Stimulated activated naive CD8-positive, alpha-beta T cell treated with anti-CD3 and anti-CD28 coated beads, Interleukin-15, Interleukin-2, amounts not matched to agents 100 U/mL and 50 U/mL, for 24 hours (primary cell): ENCODE measurements at places on chromosomes 1 and 21.
A peak's percentile ranks its signal among the peaks of the same experiment; 100 is the strongest.

GRCh38 chr1:10054465-10054864 is 21.7 kb downstream of the UBE4B start:
- no peak for DNase-seq

DNA sequence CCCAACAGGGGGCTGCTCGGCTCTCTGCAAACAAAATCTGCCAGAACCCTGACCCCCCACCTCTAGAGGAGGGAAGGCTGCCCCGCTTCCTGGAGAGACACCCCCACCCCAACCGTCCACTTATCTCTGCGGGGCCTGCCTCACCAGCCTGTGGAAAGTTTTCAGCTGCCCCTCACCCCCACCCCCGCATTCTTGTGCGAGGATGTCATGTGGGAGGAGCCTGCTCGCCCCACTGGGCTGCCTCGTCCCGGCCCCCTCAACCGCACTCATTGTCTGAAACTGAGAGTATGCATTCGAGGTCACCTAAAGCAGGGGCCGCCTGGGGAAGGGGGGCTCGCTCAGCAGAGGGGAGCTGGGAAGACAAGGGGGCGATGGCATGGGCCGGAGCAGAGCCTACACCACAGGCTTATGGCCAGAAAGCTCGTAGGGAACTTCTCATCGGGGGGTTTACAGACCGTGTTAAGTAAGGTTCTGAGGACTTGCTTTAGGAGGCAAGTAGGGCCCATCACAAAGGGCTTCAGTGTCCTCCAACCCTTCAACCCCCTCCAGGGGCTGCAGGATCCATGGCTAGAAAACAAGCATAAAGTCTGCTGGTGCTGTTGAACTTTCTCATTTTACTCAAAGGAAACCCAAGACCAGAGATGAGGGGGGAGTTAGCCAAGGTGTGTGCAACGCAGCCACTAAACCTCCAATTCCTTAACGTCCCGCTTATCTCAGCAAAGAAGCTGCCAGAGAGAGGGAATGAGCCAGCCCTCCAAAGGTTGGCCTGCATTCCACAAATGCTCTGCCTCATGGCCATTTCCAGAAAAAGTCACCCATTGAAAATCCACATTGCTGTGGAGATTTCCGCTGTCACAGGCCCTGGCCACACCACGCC is 9.4 kb downstream of the EPHA2 start:
- no peak for DNase-seq

- no peak for DNase-seq
Observed at GRCh38 chr1:15761366-15762128, 3.0 kb downstream of the FBLIM1 start.

DNA sequence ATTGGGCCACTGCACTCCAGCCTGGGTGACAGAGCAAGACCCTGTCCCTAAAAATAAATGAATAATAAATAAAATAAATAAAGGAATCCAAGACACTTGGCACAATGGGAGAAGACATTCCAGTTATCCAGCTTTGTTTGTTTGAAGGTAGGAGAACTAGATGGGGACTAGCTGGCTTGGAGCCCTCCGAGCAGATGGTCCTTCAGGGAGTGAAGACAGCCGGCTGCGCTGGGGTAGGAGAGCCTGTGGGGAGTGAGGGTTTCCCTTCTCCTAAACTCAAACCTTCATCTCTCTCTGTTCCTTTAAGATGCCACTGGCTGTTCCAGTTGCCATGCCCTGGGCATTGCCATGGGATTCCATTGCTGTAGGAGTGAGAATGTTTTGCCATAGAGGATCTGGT is 120.6 kb downstream of the NAV1 start:
- DNase-seq = no peak

- DNase-seq = peak; percentile 74
Observed at GRCh38 chr1:34885405-34886247, 26.1 kb upstream of the SMIM12 start.

- no peak for DNase-seq
Observed at GRCh38 chr21:31075848-31076247, 37.6 kb upstream of the KRTAP19-8 start.

DNA sequence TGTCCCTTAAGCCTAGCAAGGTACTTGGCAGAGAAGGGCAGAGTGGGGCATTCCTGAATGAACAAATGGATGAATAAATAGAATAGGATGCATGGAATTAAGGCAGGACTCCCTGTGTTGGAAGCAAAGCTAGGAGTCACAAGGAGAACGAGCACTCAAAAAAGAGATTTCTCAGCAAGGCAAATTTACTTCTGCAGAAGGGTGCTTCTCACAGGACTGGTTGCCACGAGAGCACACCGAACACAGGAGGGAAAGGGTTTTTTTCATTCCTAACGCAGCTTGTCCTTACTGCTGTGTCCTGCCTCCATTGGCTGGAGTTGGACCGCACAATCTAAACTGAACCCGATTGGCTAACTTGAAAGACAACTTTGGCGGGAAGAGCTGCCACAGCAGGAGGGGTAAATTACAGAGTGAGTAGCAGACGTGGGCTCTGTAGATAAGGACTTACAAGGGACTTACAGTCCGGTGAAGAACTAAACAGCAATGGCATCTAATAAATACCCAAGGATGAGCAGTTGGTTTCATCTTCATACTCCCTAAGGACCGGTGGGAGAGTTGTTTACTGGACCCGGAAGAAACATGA is 52.4 kb downstream of the KIF26B start:
- DNase-seq = no peak

GRCh38 chr21:38486221-38486620 is 12.1 kb downstream of the ERG start:
- DNase-seq = no peak

DNA sequence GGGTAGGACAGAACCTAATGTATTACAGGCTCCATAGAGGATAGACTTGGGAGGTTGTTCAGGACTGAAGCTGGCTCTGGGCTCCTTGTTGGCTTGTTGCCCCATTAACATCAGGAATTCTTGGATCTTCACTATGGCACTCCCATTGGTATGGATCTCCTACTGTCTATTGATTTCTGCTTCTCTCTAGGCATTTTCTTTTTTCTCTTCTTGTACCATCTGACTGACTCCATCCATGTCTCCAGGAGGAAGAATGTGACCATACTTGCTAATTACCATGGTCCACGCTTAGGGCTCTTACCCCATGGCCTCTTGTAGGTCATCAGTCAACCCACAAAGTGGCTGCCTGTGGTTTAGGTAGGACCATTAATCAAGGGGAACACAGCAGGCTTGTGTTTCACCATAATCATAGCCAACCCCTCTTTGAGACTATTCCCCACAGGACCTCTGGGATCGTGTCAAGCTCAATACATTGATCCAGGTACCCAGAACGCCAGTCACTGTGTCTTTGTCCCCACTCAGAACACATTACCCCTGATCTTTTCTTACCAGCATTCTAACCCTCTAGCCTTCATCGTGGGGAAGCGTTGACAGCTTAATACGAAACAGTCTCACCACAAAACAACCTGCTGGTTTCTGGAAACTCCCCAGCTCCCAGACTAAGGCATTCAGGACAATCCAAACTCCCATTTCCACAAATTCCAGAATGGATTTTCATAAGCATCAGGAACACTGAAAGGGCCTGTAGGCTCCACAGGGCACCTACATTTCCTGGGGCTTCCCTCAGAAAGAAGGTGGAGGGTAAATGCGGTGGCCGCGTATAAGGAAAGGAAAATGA is 97.1 kb downstream of the ETS2 start:
- DNase-seq = no peak

GRCh38 chr21:30577766-30578165 is 12.4 kb downstream of the KRTAP22-2 start:
- DNase-seq = no peak

DNA sequence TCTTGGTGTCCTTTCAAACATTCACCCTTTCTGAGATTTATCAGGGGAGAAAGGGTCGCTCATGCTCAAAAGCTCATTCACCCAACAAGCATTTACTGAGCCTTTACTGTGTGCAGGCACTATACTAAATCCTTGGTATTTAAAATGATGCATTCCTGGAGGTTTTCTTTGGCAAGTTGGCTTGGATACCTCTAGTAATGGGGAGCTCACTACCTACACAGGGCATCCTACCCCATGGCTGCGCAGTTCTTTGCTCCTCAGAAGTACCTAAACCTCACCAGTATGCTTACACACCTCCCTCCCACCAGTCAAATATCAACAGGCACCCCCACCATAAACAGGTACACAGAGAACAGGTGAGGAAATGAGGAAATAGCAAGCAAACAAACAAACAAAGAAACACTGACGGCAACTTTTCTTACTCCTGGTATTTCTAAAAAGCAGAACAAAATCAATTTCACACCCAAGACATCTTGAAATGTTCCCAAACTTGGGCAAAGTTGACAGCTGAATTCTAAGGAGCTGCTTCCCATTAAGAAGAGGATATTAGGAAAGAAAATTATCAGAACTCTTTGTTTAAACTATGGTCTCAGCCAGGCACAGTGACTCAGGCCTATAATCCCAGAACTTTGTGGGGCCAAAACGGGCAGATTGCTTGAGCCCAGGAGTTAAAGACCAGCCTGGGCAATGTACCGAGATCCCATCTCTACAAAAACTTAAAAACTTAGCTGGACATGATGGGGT is 104.8 kb downstream of the PSMG1 start:
- no peak for DNase-seq

GRCh38 chr21:45386728-45387371 is 18.1 kb upstream of the COL18A1 start:
- DNase-seq = no peak

DNA sequence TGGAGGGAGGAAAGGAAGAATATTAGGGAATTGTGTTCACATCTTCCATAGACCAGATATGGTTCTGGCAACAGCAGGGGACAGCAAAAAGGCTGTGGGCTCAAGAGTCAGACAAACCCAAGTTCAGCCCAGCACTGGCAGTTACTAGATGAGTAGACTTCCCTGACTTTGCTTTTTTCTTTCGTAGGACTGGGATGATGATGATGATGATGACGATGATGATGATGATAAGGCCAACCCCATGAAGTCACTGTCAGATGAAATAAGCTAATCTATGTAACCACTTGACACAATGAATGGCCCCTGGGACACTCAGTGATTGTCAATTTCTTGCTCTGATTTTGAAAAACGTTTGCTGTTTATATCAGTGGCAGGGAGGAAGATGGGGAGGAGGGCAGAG is 109.6 kb downstream of the TNR start:
- DNase-seq = no peak

- DNase-seq = no peak
Observed at GRCh38 chr21:45091550-45092322, 17.4 kb downstream of the ADARB1 start.

DNA sequence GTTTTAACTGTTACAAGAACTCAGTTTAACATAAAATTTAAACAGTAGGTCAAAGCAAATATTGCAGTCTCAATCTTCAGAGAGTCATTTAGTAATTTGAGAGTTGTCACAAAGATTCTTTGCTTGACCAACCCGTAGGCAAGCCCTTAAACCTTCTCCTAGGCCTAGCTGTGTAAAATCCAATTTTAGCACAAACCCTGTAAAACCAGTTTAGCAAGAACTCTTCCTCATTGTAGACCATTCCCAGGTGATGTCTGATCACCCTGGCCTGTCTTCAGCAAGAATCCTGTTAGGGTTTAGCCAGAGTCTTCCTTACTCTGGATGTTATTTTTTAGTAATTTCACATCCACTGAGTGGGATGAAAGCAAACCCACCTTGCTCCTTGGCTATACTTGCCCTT is 30.1 kb downstream of the LRIG2 start:
- DNase-seq = no peak

DNA sequence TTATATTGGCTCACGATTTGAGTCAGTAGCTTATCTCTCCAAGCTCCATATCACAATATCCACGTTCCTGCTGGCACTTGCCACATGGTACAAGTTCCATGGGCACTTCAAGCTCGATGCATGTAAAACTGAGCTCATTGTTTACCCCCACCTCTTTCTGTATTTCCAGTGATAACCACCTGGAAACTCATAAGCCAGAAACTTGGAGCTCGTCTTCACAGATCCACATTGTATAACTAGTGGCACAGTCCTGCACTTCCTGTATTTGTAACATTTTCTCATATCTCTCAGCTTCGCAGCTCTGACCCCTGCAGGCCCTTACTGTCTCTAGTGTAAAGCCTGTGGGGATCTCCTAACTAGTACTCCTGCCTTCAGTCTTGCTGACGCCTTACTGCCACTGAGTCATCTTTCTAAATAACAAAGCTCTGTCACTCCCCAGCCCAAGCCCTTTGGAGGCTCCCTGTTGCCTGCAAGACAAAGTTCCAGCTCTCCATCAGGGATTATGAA is 6.5 kb upstream of the C2CD4D start:
- DNase-seq = no peak

DNA sequence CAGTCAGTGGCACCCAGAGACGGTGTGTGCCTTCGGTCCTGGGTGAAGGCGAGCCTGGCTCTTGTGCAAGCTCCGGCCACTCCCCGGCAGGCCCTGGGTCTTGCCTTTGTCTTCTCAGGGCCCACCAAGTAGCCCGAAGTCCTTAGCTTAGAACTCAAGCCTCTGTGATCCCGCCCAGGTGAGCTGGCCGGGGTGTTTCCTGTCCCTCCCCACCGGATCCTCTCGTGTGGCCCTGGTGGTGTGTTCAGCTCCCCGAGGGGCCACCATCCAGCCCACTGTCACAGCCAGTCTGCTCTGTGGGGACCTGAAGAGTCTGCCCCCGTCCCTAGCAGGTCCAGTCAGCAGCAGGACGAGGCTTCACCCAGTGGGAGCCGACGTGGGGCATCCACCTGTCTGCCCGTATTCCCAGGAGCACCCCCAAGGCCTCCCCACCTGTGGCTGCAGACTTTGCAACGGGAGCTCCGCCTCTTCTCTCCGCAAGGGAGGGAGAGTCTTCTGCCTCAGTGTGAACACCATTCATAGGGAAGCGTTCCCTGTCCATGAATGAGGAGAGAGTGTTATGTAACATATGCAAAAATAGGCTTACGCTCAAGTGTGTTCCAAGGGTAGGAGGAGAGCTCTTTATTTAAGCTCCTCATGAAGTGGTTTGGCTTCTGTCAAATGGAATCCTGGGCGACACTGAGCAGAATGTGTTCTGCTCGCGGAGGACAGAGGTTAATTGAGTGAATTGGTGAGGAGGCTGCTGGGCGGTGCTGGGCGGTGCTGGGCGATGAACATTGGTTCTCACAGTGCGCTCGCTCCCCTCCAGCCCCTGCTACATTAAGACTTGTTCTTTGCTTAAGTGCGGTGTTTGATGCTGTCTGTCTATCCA is 108.9 kb downstream of the CRYAA start:
- no peak for DNase-seq

- DNase-seq = no peak
Observed at GRCh38 chr21:32612999-32613337, 791 bp upstream of the CFAP298 start.

GRCh38 chr1:1544544-1544943 is 4.1 kb upstream of the TMEM240 start:
- DNase-seq = no peak

DNA sequence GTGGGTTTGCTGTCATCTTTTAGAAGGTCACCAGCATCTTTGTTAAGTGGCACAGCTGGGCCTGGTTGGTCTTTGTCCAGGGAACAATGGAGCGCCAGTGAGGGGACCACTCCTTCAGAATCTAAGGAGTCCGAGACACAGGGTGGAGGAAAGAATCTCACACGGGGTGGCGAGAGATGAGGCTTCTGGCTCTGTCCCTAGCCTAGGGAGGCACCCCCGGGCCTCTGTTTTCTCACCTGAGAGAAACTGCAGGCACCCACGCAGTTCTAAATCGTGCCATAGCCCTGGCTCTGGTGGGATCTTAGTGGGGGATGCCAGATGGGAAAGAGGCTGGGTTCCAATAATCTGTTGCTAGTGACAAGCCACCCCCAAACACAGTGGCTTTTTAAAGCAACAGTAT is 10.9 kb upstream of the PLA2G2E start:
- no peak for DNase-seq

GRCh38 chr1:206449565-206449964 is 20.7 kb upstream of the IKBKE start:
- no peak for DNase-seq

GRCh38 chr21:38219049-38219628 is 37.7 kb upstream of the KCNJ15 start:
- DNase-seq = peak; percentile 74

- DNase-seq = no peak
Observed at GRCh38 chr1:114173680-114174079, 20.0 kb upstream of the SYT6 start.
